Vagina (tissue), 2 donors: ENCODE measurements at places on chromosomes 5 and 9.

- DNase-seq, result no peak
These were observed 88.9 kb upstream of the CACNA1B start for GRCh38 chr9:137788561-137789294.

GRCh38 chr9:115035841-115036612 lies 81.9 kb downstream of the TNC start:
- no peak for DNase-seq

- no peak for DNase-seq
These were observed 60.3 kb downstream of the S1PR3 start for GRCh38 chr9:89051421-89052025.

DNA sequence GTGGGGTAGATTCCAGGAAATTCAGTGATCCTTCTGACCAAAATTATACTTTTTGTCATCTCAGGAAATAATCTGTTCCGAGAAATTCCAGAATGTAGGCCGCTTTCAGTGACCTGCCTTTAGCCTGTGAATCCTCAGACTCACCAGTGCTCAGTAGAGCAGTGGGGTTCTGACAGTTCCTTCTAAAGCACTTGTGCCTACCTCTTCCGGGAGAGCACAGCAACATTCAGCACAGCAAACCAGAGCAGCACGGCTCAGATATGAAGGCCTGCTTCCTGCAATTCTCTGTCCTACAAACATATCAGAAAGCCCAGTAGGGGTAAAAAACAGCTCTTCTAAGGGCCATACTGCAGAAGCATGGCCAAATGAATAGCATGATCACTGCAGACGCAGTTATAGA lies 15.0 kb downstream of the FANCC start:
- DNase-seq, result no peak
